Pericardium fibroblast (primary cell): ENCODE measurements at places on chromosomes 11 and 22. TPM values are rescaled to one million over a fixed set of nuclear protein-coding genes. Genes with fewer than 3 reads are reported as not detected.

LDHAL6A gene
- total RNA-seq = not detected in 2 replicates

PGA3 gene
- total RNA-seq = not detected in 2 replicates

CNTN5 gene
- total RNA-seq = 0.12 TPM in 1 of 2 replicates, not detected in the other

OR8D4 gene
- not detected in 2 replicates for total RNA-seq

OLFML1 gene
- 7.6 and 22.5 TPM in 2 replicates for total RNA-seq

OR10A2 gene
- not detected in 2 replicates for total RNA-seq

PRRG4 gene
- not detected in 2 replicates for total RNA-seq

ROBO4 gene
- total RNA-seq = 4.3 and 13.4 TPM in 2 replicates

TOP3B gene
- total RNA-seq = 17.5 and 19.7 TPM in 2 replicates

APOBEC3B gene
- 0.23 and 0.34 TPM in 2 replicates for total RNA-seq

MRPL40 gene
- 33.5 and 38.3 TPM in 2 replicates for total RNA-seq

FAR1 gene
- total RNA-seq = 16.9 and 26.5 TPM in 2 replicates

GGTLC3 gene
- not detected in 2 replicates for total RNA-seq

L3MBTL2 gene
- total RNA-seq = 13.4 and 14.9 TPM in 2 replicates

HEPACAM gene
- total RNA-seq = not detected in 2 replicates

FAM118A gene
- 14.6 and 21.3 TPM in 2 replicates for total RNA-seq

SCGB1A1 gene
- total RNA-seq = not detected in 2 replicates

CBL gene
- 7.0 and 22.9 TPM in 2 replicates for total RNA-seq

GGTLC2 gene
- total RNA-seq = not detected in 2 replicates

ATG13 gene
- total RNA-seq = 60.8 and 75.5 TPM in 2 replicates

ZNRD2 gene
- total RNA-seq = 37.1 and 50.3 TPM in 2 replicates

ANO5 gene
- under 0.01 TPM in 1 of 2 replicates, not detected in the other for total RNA-seq

CASP5 gene
- total RNA-seq = not detected in 2 replicates

ZNF214 gene
- total RNA-seq = 0.70 and 2.0 TPM in 2 replicates

FAM118B gene
- 16.6 and 33.6 TPM in 2 replicates for total RNA-seq

TSPAN18 gene
- 0.58 and 1.9 TPM in 2 replicates for total RNA-seq

TRIM51G gene
- total RNA-seq = not detected in 2 replicates

HTR3B gene
- not detected in 2 replicates for total RNA-seq

CYB5R2 gene
- 11.3 and 14.0 TPM in 2 replicates for total RNA-seq

FGF3 gene
- not detected in 2 replicates for total RNA-seq

MRPL16 gene
- 37.4 and 49.9 TPM in 2 replicates for total RNA-seq

CRYBA4 gene
- total RNA-seq = not detected in 2 replicates

RGL4 gene
- not detected in 2 replicates for total RNA-seq

MLC1 gene
- total RNA-seq = 2.5 TPM in 1 of 2 replicates, not detected in the other
